ENCODE measurements at places on chromosomes 4 and X.

DNA sequence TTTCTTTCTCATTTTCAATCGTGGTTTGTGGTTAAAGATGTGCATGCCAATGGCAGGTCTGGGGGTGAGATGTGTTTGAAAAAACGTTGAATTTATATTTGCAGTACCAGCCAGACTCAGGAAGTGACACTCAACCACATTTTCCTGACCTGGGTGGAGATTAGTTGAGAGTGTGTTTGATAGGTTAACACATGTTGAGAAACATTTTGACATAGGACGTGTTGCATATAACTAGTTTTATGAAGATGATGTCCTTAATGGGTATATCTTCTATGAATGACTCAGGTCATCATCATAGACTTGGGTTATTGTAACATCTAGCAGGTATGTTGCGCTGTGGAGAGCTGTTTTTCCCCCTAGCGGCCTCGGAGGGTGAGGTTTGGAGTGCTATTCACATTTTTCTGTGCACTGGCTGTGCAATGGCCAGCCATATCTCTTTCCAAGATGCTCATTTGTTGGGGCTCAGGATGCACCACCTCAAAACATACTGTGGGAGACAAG lies 21.7 kb upstream of the CD38 start:
- ATAC-seq, result no peak

GRCh38 chr4:155941085-155941790 lies 12.4 kb downstream of the CTSO start:
- no peak for ATAC-seq

DNA sequence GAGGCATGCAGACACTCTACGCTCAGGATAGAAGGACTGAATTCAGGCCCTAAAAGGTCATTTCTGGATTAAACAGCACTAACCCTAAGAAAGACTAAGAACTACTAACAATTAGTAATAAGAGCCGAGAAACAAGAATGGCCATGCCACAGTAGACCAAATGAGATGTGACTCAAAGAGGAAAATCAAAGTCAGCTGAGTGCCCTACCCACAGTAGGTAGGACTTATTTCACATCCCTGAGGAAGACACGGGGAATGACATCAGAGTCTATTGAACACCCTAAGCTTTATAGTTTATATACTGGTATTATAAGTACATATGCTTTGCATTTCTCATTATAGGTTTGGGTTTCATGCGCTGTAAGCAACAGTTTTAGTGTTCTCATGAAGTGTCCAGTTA lies 2.7 kb upstream of the ARSJ start:
- no peak for ATAC-seq

DNA sequence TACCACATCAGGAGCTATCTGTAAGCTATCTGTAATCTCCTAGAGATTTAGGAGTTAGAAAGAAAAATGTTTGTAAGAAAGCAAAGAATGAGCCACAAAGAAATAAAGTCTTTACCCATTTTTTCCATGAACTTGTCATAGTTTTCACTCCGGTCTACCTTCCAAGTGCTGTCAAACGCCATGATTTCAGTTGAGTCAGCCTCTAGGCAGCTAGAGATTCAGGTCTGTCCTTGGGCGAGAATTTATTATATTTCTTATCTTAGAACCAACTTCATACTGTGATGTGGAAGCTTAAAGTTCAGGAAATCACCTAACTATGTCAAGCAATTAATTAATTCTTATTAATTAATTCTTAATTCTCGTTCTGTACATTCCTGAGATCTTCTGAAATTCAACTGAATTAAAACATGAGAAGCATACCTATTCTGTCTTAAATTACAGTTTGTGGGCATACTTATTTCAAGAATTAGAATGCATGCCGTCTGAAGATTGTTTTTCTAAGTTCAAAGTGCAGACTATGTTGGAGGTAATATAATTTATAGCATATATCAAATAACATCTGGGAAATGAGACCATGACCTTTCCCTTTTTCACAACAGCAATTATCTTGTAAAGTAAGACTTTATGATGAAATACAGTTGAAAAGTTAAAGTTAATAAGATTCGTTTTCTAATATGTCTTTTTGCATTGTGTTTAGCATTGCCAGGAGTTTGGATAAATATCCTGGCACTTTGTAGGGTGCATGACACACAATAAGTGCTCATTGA lies at the start of gene FABP2:
TSS of gene FABP2 (minus strand) at position 218 of the 767 bp plus-strand sequence. CDS start at position 182, 36 bp downstream.
- no peak for ATAC-seq

Measured in SK-N-SH treated with all-trans-retinoic acid at 6 μM for 48 hours (cell line).